ENCODE measurements at places on chromosomes 12 and 14.
A peak's percentile ranks its signal among the peaks of the same experiment; 100 is the strongest.

- DNase-seq, result no peak
These were observed 5.9 kb upstream of the DEGS2 start for GRCh38 chr14:100165376-100165775.

DNA sequence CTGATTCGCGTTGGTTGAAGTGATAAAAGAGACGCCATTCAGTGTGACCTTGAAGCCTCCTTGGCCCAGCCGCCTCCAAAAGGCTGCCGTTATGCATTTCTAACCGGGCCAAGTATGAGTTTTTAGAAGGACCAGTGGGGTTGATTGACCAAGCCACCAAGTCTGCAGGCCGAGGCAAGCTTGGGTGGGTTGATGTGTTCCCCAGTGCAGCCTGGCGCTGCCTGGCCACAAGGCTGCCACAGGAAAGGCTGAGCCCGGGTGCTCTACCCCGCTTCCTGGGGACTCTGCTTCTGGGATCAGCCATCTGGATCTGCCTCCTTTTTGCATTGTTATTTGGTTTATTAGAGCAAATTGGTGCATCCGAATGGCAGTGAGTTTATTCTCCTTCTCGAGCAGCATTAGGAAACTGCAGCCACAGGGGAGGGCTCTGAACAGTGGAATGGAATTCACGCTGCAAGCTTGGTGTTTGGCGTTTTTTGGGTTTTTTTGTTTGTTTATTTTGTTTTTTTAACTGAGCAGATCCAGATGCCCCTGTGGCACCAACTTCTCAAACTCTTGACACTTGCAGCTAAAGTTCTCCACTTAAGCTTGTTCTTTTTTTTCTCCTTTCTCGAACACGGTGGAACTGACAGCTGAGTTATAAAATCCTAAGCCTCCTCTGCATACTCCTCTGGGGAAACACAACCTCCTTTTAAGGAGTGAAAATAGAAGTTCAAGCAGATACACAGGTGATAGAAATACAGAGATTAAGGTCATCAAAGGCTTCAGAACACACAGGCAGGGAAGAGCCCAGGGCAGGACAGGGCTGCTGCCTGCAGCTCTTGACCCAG lies 145.4 kb upstream of the FKBP4 start:
- DNase-seq, result no peak

- DNase-seq, result peak; percentile 24
These were observed 44.0 kb downstream of the RBMS2 start for GRCh38 chr12:56565510-56566101.

DNA sequence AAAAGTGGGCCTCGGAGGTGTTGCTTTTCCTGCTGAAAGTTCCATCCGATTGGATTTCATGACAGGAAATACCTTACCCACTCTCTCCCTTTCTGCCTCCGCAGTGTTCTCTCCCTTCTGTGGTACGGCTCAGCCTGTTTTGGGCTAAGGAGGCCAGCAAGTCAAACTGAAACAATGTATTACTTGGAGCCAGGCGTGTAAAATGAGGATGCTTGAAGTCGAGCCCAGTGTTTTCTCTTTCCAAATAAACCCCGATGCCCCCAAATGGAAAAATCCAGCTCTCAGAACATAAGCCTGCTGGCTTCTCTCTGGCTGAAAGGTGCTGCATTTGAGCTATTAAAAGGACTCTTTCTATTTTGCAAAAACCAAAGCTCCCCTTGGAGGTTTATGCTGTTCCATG lies 124.7 kb downstream of the ZNF664 start:
- no peak for DNase-seq

DNA sequence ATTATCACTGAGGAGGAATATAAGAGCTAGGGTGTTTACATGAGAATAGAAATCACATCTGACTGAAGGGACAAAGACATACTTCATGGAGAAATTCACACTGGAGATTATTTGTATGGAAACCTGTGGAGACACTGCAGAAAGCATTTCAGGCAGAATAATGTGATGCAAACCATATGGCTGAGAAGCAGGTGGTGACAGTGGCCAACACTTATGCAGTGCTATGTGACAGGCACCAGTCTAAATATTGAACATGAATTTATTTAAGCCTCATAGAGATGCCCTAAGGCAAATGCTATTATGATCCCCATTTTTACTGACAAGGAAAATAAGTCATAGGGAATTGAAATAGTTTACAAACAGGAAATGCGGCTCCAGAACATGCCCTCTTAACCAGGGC lies 16.2 kb downstream of the ALG10B start:
- DNase-seq, result no peak

GRCh38 chr12:122399592-122400373 lies 22.7 kb downstream of the CLIP1 start:
- no peak for DNase-seq

All from 8988T (cell line).